Effector memory CD4-positive, alpha-beta T cell (primary cell): ENCODE measurements at places on chromosomes 5 and 9.

GRCh38 chr5:6553972-6554371 is 78.9 kb downstream of the NSUN2 start:
- DNase-seq, result no peak

DNA sequence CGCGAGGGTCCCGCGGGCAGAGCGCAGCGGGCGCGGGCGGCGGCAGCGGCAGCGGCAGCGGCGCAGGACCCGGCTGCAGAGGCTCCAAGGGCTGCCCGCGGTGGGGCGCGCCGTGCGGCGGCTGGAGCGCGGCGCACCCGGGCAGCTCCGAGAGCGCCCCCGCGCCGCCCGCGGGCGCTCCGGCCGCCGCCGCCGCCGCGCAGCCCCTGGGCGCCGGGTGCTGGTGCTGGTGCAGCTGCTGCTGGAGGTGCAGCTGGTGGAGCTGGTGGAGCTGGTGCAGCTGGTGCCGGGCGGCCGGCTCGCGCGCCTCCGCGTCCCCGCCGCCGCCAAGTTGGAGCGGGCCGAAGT is 644 bp downstream of the IER5L start:
- DNase-seq, result no peak

DNA sequence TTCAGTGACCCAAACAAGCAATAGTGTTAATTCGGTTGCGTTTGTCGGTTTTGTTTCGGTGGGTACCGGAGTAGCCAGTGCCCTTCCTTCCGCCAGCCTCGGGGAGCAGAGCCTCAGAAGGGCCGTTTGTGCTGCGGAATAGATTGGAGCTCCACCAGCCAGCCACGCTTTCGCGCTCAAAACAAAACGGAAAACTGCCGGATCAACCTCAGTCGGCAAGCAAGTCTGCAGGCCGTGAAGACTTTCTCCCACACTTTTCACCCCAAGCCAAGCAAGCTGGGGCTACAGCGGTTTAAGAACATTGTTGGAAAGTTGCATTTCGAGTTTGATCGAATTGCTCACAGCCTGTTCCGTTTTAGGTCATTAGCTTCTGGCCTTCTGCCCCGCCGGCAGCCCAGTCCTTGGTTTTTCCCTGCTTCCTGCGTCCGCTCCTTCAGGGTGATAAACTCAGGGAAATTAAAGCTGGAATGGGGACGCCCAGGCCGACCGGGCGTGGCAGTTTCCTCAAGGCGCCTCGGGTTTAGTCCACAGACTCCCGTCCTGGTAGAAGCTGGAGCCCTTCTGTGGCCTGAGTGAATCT is 803 bp upstream of the CCNO start:
- DNase-seq, result no peak

DNA sequence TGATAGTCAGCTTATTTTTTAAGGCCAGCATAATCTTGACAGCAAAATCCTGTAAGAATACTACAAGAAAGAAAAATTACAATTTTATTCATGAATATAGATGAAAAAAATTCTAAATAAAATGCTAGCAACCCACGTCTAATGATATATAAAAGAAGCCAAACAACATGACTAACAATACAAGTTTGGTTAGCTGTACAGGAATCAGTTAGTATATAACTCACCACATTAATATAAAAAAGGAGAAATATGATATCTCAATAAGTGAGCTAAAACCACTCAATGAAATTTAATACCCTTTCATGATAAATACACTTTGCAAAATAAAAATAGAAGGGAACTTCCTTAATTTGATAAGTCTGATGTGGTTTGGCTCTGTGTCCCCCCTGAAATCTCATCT is 139.7 kb upstream of the MAN2A1 start:
- DNase-seq, result no peak

DNA sequence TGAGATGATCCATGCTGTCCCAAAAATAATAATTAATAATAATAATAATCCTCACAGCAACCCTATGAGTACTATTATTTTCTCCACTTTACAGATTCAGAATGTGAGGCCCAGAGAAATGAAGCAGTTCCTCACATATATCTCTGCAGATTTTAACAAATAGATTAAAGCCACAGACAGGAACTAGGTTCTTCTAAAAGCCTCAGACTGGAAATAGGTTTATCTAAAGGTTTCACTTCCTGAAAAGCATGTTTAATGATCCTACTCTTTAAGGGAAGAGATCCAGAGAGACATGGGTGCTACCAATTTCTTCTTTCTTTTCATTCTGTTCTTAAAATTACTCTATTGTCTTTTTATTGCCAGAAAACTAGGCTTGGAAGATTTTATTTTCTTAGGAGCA is 1079.4 kb upstream of the COX7C start:
- no peak for DNase-seq

DNA sequence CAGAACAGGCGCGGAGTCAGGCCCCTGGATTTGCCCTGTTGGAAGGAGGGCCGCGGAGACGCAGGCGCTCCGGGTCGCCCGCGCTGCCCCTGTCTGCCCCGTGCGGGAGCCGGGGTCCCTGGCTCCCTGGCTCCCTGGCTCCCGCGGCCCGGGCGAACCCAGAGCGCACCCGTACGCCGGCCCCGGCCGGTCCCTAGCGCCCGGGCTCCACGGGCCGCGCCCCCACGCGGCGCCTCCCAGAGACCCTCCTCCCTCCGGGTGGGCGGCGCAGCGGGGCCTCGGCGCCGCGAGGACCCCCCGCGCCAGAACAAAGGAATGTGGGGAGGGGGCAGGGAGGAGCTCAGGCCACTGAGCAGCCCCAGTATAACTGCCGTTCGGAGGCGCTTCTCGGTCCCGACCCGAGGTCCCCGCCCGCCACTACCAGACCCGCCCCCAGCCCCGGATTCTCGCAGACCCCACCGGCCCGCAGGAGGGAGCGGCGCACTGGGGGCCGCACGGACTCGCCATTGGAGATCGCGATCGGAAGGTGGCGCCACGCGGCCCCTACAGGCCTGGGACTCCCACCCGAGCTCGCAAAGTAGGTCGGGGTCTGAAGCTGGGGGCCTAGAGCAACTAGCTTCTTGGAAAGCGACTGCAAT is 2.4 kb downstream of the NFIL3 start:
- no peak for DNase-seq

DNA sequence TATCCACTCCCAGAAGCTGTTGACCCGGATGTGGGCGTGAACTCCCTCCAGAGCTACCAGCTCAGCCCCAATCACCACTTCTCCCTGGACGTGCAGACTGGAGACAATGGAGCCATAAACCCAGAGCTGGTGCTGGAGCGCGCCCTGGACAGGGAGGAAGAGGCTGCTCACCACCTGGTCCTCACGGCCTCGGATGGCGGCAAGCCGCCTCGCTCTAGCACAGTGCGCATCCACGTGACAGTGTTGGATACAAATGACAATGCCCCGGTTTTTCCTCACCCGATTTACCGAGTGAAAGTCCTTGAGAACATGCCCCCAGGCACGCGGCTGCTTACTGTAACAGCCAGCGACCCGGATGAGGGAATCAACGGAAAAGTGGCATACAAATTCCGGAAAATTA is 834 bp downstream of the PCDHGA8 start:
- DNase-seq, result no peak

DNA sequence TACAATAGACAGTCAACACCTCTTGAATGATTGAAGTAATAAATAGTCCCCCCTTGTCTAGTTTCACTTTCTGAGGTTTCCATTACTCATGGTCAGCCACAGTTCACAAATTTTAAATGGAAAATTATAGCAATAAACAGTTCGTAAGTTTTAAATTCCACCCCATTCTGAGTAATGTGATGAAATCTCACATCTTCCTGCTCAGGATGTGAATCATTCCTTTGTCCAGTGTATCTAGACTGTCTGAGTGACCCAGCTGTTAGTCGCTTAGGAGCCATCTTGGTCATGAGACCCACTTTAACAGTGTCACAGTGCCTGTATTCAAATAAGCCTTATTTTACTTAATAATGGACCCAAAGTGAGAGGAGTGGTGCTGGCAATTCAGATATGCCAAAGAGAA is 311.6 kb upstream of the PRR16 start:
- DNase-seq, result no peak

DNA sequence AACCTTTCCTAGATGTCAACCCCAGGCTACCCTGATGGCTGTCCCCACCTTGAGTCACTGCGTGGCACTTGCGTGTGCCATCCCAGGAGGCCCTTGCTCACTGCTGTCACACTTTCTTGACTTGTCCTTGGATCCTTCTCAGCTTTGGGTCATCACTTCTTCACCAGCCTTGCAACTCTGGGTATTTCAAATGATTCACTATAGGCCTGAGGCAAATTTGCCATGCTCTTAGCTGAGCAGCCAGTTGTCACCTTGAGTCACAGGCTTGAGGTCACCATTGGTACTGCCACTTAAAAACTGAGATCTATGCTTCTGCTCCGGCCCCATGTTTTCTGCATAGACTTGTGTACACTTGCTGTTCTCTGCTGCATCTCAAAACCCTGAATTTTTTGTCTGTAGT is 84.7 kb downstream of the BASP1 start:
- no peak for DNase-seq

DNA sequence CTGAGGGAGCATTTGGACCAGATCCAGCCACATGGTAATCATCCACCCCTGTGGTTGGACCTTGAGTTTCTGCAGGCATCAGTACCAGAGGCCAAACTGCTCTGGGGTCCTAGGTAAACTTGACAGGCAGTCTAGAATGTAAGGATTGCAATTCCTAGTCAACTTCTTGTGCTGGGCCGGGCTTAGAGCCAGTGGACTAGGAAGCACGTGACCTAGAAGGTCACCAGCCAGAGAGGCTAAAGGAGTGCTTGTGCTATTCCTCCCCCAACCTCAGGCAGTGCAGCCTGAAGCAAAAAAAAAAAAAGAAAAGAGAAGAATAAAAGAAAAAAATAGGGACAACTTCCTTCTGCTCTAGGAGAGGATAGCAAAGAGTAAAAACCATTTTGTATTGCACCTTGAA is 406.2 kb upstream of the FTMT start:
- no peak for DNase-seq

GRCh38 chr5:114648940-114649339 is 287.1 kb downstream of the KCNN2 start:
- no peak for DNase-seq

DNA sequence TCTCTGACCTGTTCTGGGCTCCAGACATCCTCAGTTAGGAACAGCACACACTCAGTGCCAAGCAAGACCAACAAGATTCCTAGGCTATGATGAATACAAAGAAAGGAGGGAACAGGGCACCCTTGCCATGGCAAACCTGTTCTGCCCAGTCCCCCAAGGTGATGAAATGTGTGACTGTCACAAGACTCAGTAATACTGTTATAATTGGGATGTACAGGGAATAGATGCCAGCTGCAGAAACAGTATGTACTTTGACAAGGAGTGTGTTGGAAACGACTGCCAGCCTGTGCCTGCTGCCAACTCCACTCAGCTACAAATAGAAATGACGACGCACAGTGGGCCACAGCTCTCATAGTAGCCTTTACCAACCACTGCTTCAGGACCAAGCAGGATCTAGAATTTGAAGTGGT is 453.0 kb downstream of the EFNA5 start:
- no peak for DNase-seq
